ENCODE measurements at places on chromosomes 1 and 21. TPM values are rescaled to one million over a fixed set of nuclear protein-coding genes. Genes with fewer than 3 reads are reported as not detected.

COPA gene
- total RNA-seq, result 108 TPM

OR2T8 gene
- not detected for total RNA-seq

AMY1A gene
- total RNA-seq, result not detected

CDC20 gene
- total RNA-seq, result 0.34 TPM

CYP4Z1 gene
- total RNA-seq, result 1.1 TPM

SELENOF gene
- 114 TPM for total RNA-seq

TRAF3IP3 gene
- 1.3 TPM for total RNA-seq

ATP6V1G3 gene
- not detected for total RNA-seq

OR14A16 gene
- total RNA-seq, result not detected

RHD gene
- total RNA-seq, result 0.09 TPM

- DNase-seq, result no peak
Observed at GRCh38 chr1:241276391-241276790, 80.6 kb downstream of the RGS7 start.

GRCh38 chr1:25991937-25992688, 5.8 kb downstream of the PAFAH2 start:
- DNase-seq, result no peak

GRCh38 chr1:41811051-41811795, 107.5 kb downstream of the HIVEP3 start:
- no peak for DNase-seq

- no peak for DNase-seq
Observed at GRCh38 chr1:173864179-173864867, 3.5 kb downstream of the GAS5 start.

GRCh38 chr1:167790117-167790516, 68.3 kb downstream of the MPZL1 start:
- no peak for DNase-seq

DNA sequence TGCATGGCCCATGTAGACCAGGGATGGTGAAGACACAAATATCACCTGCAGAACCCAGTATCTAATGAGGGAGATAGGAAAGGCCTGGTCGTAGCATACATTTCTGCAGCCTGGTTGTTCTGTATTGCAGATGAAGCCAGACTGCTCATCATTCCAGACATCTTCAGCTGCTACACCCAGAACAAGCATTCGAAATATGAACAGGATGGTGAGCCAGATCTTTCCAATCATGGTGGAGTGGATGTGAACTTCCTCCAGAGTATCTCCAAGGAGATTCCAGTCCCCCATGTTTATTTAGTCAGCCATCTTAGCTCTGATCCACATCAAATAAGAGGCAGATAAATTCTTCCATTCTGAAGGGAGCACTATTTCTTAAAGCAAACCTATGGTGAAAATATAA, 2.7 kb upstream of the MYCBP start:
- DNase-seq, result no peak

GRCh38 chr1:3285106-3285740, 169.2 kb upstream of the ARHGEF16 start:
- DNase-seq, result no peak

DNA sequence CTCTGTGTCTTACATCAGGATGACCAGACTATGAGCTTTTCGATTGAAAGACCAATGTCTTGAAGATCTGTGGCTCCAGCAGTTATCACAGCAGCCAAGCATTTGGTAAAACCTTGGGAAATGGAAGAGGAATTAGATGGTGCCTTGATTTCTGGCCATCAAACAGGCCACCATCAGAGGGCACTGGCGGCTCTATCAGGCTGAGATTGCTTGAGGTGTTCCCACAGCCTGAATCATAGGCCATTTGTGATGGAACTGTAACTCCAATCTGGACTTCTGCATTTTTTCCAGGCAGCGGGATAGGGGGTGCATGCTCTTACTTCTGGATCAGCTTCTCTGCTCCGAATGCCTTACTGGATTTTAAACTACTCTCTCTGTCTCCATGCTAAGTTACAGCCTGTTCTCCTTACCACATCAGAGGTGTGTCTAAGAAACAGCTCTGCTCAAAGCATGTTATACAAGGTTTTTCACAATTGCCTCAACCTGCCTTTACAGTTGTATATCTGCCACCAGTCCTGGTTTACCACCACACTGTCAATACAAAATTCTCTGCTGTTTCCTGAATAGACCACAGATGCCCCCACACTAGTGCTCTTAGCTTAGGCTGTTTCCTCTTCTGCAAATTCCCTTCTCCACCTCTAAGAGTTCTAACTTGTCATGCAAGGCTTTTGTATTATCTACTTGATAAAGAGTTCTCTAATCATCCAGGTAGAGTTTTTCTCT, 180.9 kb downstream of the PTGER3 start:
- no peak for DNase-seq

DNA sequence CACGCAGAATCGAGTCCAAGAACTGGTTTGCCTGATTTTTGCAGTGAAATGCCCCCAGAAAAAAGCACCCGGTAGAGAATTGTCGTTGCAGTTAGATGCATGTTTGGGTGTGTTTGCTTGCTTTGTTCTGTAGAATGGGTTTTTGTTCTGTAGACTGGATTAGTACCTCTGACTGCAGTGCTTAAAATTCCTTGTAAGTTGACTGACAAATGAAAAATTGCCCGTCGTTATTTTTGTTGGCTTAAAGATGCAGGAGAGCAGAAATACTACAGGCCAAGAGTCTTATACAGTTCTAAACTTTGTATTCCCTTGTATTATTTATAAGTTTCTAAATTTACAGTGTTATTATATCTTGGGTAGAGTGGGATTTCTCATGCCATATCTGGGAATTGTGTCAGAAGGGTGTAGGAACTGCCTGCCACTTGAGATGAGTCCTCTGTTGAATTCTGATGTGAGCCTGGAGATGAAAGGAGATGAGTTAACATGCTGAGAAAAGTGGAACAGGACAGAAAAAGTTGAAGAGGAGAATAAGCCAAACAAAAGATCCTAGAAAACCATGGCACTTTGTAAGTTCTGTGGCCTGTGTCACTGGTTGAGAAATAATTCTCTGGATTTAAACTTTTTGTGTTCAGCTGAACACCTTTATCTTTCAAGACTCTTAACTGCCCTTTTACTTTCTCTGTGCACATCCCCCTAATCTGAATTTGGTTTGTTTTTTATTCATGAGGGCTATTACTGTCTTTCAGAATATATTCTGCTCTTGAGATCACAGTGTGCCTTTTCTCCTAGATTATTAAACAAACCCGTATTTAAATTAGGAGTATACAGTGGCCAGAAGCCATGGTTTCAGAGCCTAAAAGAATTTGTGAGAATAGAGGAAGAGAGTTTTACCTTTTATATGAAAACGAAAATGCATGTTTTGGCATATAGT, 1.4 kb downstream of the DESI2 start:
- DNase-seq, result no peak

DNA sequence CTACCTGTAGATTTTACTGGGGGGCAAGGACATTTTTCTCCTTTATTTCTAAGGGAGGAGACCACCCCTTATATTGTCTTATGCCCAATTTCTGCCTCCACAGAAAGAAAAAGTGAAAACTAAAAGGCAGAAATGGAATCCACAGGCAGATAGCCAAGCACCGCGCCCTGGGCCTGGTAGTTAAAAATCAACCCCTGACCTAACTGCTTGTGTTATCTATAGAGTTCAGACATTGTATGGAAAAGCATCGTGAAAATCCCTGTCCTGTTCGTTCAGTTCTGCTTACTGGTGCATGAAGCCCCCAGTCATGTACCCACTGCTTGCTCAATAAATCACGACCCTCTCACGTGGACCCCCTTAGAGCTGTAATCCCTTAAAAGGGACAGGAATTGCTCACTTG, 33.7 kb upstream of the IL6R start:
- no peak for DNase-seq

DNA sequence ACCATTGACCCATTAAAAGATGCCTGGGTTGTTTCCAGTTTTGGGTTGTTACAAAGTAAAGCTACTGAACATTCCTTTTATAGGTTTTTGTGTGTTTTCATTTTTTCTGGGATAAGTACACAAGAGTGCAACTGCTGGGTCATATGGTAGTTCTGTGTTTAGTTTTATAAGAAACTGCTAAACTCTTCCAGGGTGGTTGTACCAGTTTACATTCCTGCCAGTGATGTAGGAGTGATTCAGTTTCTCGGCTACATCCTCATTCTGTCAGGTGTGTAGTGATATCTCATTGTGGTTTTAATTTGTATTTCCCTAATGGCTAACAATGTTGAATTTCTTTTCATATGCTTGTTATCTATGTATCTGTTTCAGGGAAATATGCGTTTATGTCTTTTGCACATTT, 58.5 kb upstream of the DNAJC6 start:
- DNase-seq, result no peak

GRCh38 chr1:43473463-43473862, 19.7 kb upstream of the HYI start:
- no peak for DNase-seq

- no peak for DNase-seq
Observed at GRCh38 chr1:33970148-33970825, 106.4 kb downstream of the HMGB4 start.

DNA sequence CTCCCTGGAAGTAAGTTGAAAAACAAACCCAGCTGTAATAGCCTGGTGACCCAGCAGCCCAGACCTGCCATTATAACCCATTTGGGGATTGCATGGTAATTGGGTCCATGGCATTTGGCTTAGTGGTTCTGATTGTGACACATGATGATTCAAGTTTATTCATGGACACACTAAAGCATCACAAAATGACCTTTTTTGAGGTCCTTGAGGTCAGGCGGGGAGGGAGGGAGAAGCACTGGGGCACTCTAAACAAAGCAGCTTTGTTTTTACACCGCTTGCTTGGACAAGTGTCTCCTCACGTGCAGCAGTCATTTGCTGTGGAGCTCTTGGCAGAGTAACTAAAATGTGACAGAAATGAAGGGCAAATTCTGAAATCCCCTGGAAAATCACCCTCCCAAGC, 241.0 kb upstream of the SGIP1 start:
- DNase-seq, result no peak

- no peak for DNase-seq
Observed at GRCh38 chr1:154358519-154358918, 33.2 kb downstream of the ATP8B2 start.

- DNase-seq, result no peak
Observed at GRCh38 chr1:109691759-109692158, 4.1 kb downstream of the GSTM1 start.

- DNase-seq, result no peak
Observed at GRCh38 chr1:39842030-39842678, 41.1 kb downstream of the TRIT1 start.
